Endothelial cell of umbilical vein (primary cell): ENCODE measurements at places on chromosomes 4 and X. TPM values are rescaled to one million over a fixed set of nuclear protein-coding genes. Genes with fewer than 3 reads are reported as not detected.

GRCh38 chr4:140105436-140105835 is 48.5 kb downstream of the MAML3 start:
- no peak for DNase-seq

DNA sequence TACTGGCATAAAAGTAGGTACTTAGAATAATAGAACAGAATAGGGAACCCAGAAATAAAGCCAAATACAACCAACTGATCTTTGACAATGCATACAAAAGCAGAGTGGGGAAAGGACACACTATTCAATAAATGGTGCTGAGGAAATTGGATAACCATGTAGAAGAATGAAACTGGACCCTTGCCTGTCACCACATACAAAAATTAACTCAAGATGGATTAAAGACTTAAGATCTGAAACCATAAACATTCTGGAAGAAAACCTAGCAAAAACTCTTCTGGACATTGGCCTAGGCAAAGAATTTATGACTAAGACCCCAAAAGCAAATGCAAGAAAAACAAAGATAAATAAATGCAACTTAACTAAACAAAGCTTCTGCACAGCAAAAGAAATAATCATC is 45.6 kb downstream of the ARFIP1 start:
- DNase-seq, result no peak

GRCh38 chrX:118627084-118627758 is 100.2 kb upstream of the IL13RA1 start:
- DNase-seq, result peak; percentile 3

DNA sequence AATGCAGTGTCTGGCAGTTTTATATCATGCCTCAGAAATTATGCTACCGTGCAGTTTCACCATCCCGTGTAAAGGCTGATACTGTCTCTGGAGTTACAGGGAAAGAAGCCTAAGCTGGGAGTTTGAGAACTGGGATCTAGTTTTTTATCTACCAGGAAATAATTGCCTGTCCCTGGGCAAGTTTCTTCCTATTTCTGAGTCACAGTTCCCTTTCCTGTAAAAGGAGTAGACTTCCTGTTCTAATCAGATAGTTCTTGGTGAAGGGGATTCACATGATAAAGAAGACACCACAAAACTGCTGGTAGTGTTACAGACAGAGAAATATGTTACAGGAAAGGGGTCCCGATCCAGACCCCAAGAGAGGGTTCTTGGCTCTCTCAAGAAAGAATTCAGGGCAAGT is 17.1 kb downstream of the HERC3 start:
- DNase-seq, result peak; percentile 69

- peak; percentile 56 for DNase-seq
Observed at GRCh38 chrX:153763989-153764755, at the start of gene PLXNB3. PLXNB3 (plus strand) TSS chrX:153764249; CDS start chrX:153765536, 1,287 bp downstream.

GRCh38 chr4:22485737-22486136 is 30.1 kb downstream of the ADGRA3 start:
- DNase-seq, result no peak

- DNase-seq, result peak; percentile 26
Observed at GRCh38 chr4:74793757-74794381, 454 bp downstream of the BTC start.

DNA sequence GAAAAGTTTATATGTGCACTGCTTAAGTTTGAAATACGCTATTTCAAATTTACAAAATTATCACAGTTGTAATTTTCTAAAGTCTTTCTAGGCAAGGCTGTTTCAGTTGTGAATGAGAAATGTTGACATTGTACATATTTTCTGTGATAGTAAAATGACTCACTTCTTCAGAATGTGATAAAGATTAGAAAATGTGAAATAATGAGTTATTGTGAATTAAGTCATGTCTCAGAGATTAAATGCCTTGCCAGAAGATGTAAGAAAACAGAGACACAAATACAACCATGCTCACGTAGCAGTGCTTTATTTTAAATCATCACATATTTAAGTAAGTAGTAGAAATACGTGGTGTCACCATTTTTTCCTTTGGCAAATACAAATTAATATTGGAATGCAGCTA is 768 bp downstream of the CLCN4 start:
- DNase-seq, result peak; percentile 56

GRCh38 chr4:93317561-93317960 is 511.0 kb upstream of the ATOH1 start:
- DNase-seq, result peak; percentile 26

- DNase-seq, result peak; percentile 94
Observed at GRCh38 chr4:129822701-129823100, 726.7 kb downstream of the C4orf33 start.

DNA sequence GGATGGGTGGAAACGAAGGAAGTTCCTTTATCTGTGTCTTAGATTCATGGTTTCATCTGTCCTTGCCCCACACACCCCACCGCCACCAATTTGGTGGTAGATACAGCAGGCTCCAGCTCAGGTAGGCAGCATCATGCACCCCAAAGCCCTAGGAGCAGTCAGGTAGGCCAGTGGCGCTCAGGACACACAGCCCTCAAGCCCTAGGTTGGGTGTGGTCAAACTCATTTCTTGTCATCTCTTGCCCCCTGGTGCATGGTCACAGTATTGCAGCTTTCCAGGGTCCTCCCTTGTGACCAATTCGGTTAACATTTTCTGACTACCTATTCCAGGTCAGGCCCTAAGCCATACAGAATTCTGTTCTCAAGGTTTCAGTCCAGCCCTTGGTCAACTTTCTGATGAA is 14.5 kb upstream of the PRRG3 start:
- peak; percentile 6 for DNase-seq

GRCh38 chrX:39416547-39417260 is 615.4 kb downstream of the MID1IP1 start:
- DNase-seq, result no peak

DNA sequence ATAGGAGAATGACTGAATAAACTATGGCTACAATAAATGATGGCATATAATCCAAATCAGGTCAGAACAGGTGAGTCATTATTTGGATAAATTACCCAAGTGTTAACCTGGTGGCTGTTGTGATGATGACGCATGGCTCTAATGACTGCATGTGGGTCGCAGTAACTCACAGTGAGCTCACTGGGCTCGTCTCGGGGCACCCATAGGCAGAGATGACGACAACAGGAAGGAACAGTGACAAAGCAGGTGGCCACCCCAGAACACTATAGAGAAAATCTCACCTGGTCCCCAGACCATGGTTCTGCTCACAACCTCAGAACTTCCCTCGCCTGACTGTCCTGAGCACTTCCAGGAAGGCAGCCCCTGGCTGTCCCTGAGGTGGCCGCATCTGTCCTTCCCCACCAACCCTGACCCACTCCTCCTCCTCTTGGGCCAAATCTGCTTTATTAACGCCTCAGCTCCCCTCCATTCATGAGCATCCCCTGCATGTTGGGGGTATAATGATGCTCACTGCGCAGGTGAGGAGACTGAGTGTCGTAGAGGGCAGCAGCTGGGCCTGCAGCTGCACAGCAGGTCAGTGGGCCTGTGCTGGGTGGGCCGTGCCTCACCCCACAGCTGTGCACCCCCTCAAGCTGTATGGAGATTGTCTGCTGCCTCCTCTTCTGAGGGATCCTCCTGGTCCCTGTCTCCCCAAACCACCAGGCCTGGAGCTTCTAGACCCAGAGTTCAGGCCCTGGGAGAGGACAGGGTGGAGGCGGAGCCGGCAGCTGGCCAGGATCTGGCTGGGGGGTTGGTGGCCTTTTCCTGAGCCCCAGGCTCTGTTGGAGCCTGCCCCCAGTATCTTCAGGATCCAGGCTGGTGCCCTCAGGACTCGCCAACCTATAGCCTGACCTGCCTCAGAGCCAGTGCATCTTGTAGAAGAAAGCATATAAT is 30.9 kb upstream of the FAM156A start:
- DNase-seq, result no peak

GRCh38 chr4:53507671-53508286 is 83.5 kb downstream of the LNX1 start:
- DNase-seq, result peak; percentile 77

DNA sequence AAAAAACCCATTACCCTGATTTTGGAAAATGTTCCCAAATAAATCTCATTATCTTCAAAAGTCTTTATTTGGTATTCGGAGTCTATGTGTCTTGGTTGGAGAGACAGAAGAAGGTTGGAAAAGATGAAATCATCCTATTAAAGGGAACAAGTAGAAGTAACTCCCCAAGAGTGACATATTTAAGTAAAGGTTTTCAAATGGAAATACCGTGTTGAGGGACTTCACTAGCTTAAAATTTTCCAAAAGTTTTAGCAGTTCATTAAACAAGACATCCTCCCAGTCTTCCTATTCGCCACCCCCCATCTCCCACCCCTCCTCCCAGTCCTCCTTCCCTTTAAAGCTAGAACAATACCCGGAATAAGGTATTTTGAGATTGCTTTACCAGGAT is 62.7 kb upstream of the CCDC160 start:
- no peak for DNase-seq

- no peak for DNase-seq
Observed at GRCh38 chr4:113433536-113434246, 327.8 kb downstream of the CAMK2D start.

DNA sequence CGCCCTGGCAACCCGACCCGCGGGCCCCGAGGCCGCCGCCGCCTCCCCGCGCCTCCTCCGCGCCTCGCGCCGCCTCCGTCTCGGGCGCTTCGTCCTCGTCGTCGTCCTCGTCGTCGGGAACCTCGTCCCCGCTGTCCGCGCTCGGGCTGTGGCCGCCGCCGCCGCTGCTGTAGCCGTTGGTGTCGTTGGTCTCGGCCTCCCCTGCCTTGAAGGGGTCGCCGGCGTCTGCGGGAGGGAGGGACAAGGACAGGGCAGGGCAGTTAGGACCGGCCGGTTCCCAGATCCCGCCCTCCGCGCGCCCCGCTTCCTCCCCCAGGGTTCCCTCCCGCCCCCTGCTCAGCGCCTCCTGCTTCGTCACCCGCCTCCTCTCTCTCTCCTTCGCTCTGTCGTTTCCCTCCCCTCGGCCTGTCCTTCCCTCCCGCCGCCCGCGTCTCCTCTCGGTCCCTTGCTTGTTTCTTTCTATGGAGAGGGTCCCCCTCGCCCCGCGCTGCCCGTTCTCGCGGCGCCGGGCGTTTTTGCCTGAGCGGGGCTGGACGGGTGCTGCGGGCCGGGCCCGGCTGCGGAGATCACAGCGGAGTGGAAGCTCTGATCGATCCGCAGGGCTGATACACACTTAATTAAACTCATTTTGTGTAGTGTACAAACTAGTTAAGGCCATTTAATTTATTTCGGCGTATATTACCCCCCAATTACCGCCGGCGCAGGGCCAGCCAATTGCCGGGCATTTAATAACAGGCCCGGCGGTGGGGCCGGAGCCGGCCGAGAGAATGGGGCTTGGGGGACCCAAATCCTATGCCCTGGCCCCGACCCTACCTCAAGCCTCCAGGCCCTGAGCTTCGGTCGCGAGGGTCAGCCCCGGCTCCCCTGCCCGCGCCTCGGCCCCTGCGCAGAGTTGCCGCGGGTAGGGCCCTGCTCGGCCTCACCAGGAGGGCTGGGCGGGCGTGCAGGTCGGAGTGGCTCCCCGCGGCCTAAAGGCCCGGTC is 2.4 kb downstream of the NKX1-1 start:
- DNase-seq, result no peak

- no peak for DNase-seq
Observed at GRCh38 chr4:3530051-3530450, 2.2 kb downstream of the LRPAP1 start.

- DNase-seq, result no peak
Observed at GRCh38 chrX:84156821-84157220, 31.2 kb downstream of the RPS6KA6 start.

GRCh38 chr4:77843628-77844027 is 19.0 kb upstream of the MRPL1 start:
- DNase-seq, result peak; percentile 14

DNA sequence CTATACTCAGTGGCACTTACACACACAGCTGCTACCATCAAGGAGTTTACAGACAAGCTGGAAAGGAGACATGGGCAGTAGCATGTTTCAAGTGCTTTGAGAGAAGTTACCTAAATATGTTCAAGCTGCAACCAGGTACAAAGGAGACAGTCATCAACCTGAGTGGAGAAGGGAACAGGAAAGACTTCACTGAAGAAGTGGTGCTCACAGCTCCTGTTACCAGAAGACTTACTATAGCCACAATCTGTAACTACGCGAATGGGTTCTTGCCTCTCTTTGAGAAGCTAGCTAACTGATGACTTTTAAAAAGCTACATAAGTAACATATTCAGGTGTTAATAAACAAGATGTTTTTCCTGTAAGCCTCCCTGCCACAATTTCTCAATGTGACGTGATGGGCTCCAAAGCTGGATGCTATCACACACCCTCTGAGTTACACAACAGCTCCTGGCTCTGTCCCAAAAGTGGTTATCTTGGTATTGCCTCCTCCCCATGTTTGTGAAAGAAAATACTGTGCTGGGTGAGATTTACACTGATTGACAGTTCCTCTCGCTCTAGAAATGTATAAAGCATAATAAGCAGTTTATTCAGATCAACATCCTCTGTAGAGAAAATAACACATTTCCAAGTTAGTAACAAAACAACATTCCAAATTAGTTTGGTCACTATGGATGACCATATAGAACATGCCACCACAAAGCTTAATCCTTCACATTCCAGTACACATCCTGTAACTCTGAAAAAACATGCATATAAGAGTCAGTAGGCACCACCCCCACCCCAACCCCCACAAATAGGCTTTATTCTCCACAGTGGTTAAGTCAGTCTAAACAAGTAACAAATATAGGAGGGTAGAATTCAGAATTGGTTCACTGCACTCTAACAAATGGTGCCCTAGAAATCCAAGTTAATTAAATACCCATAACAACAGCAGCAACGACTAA is 81.8 kb downstream of the FRYL start:
- DNase-seq, result peak; percentile 87

TKTL1 gene
- 0.03 TPM in 1 of 2 replicates, not detected in the other for polyA plus RNA-seq

CLNK gene
- polyA plus RNA-seq, result not detected in 2 replicates

FAT1 gene
- 9.8 and 10.4 TPM in 2 replicates for polyA plus RNA-seq

PI4K2B gene
- 2.8 and 3.5 TPM in 2 replicates for polyA plus RNA-seq

CXCL11 gene
- polyA plus RNA-seq, result 0.91 and 1.0 TPM in 2 replicates

CFAP99 gene
- 0.03 TPM in 1 of 2 replicates, not detected in the other for polyA plus RNA-seq

MAGEB1 gene
- not detected in 2 replicates for polyA plus RNA-seq

ETFDH gene
- 16.9 and 17.3 TPM in 2 replicates for polyA plus RNA-seq
